NCI-H82 (cell line): ENCODE measurements at places on chromosomes 7 and 10.

GRCh38 chr7:139339025-139339424 lies 2.1 kb upstream of the FMC1 start:
- peak; percentile 96 for DNase-seq

DNA sequence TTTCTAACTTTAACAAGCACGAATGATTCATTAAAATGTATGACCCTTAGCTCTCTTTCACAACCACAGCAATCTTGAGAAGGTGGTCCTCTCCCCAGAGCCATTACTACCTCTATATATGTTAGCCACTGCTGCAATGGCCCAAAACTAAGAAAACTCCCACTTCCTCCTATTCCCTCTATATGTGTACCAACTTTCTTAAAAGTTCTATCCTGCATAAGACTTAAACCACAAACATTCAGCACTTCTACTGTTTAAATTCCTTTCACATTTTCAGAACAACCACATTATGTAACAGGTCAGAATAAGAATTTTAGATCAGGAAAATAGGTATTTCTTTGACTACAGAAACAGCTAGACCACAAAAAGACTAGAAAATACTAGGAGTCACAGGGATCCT lies 36.2 kb downstream of the WASL start:
- no peak for DNase-seq

GRCh38 chr10:6583447-6583846 lies 3.4 kb upstream of the PRKCQ start:
- no peak for DNase-seq

DNA sequence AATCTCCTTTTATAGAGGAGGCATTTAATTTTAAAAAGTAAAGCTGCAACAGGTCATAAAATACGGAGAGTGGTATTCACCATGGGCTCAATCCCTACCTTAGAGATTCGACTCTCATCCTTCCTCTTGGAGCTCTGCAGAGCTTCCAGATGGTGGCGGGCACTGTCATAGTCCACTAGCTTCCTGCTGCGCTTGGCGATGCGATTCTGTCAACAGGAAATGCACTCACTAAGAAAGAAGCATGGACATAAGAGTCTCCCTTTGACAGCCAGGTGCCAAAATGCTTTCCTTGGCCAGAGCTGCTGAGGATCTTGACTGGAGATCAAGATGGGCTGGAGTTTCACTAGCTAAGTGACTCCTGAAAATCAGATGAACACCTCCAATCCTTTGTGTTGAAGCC lies 154.4 kb downstream of the AMPH start:
- peak; percentile 2 for DNase-seq

DNA sequence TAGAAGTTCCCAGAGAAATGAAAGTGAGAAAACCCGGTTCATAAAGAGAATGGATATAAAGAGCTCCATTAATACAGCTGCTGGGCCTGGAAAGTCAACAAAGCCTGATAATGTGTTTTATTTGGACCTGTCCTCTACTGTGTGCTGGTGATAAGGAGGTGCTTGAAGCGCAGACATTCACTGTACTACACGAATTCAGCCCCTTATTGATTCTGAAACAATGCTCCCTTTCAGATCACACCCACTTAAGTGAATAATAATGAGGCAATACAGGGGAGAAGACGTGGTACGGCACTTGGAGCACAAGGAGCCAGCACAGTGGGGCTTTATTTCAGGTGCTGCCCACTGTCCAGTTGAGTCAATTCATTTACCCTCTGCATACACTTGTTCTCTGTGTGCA lies 260.8 kb downstream of the FGFR2 start:
- DNase-seq: no peak

DNA sequence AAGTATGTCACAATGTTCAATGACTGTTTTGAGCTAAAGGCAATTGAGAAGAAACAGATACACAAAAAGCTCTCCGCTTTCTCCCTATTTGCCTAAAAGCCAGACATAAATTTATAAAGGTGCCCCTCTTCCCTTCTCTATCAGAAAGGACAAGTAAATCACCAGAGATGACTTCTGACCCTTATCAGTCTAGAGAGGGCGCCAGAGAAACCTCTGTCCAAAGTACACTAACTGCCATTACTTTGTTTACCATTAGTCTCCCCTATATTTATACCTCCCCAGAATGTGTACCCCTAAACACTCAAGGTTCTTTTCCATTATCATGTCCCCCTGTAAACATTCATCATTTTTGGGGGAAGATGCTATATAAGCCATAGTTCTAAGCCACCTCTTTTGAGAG lies 49.3 kb downstream of the TPK1 start:
- DNase-seq: peak; percentile 55

DNA sequence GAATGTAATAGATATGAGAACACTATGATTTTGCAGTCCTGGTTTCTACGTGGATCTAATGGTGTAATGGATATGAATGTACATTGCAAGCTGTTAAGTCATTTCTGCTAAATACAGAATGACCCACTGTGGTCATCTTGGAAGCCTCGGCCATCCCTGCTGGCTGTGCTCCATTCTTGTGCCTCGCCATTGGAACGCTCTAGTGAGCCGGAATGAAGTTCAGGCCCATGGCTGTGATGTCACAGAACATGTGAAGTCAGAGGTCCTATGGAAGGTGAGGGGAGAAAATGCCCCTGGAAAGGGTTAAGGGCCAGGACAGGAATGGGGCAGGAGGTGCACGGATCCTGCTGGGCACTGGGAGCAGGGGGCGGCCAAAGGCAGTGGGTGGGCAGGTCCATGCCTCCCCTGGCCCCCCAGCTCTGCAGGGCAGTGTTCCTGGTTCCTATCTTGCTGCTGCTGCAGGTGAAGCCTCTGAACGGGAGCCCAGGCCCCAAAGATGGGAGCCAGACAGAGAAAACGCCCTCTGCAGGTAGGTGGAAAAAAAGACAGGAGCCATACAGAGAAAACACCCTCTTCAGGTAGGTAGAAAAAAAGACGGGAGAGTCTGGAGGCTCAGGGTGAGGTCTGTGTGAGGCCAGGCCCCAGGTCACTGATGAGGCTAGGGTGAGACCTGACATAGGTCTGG lies at the start of gene LLCFC1:
Gene LLCFC1, plus strand, starts transcription at position 259 of the 685 bp plus-strand sequence. Its CDS starts 138 bp downstream, at position 397.
- peak; percentile 15 for DNase-seq

- DNase-seq: no peak
These were observed 147.0 kb downstream of the WDR37 start for GRCh38 chr10:1203216-1203615.
